T-helper 1 cell (primary cell): ENCODE measurements at places on chromosomes 3 and 15.
A peak's percentile ranks its signal among the peaks of the same experiment; 100 is the strongest.

GRCh38 chr15:39746176-39746575 lies 36.5 kb downstream of the FSIP1 start:
- DNase-seq: no peak

- DNase-seq: no peak
Observed at GRCh38 chr3:180747805-180748361, 68.6 kb upstream of the CCDC39 start.

GRCh38 chr15:66789029-66790025 lies 87.3 kb downstream of the SMAD6 start:
- DNase-seq: no peak

- DNase-seq: no peak
Observed at GRCh38 chr3:128413413-128414205, 53.1 kb downstream of the DNAJB8 start.

- DNase-seq: no peak
Observed at GRCh38 chr3:150861851-150862250, 43.4 kb downstream of the MINDY4B start.

- no peak for DNase-seq
Observed at GRCh38 chr15:43210172-43210745, 10.6 kb downstream of the EPB42 start.

DNA sequence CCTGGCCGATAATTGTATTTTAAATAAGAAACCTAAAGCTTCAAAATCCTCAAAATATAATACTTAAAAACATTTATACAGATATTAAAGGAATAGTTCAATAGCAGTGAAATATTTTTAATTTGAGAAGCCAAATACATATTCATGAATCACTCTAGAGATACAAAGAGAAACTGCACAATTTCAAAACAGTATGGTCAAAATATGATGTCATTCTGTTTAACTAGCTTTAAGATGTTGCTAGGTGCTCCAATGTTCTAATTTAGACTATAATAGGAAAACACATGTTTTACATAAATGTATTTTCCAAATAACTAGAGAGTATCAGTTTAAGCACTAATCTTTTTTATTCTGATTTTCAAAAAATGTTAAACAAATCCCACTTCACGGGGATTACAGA lies 10.3 kb upstream of the NRROS start:
- DNase-seq: no peak

- no peak for DNase-seq
Observed at GRCh38 chr15:70636540-70637165, 126.7 kb downstream of the UACA start.

- DNase-seq: no peak
Observed at GRCh38 chr3:18791752-18792151, 356.6 kb upstream of the KCNH8 start.

GRCh38 chr3:101873619-101874018 lies 24.3 kb downstream of the NFKBIZ start:
- DNase-seq: no peak

DNA sequence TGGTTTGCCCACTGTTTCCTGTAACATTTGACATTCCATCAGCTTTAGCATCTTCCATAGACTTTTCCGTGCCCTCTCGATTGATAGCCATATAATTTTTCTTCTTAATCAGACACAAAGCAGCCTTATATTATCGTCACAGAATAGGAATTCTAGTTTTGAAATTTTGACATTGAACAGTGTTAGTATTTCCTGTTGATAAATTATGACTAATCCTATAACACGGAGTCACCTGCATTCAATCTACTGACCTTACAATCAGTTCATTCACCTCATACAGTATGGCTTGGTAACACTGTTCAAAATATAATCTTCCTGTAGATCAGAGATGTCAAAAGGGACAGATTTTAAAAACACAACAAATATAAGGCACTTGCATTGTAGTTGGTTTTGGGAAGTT lies 423.7 kb downstream of the C3orf38 start:
- no peak for DNase-seq

DNA sequence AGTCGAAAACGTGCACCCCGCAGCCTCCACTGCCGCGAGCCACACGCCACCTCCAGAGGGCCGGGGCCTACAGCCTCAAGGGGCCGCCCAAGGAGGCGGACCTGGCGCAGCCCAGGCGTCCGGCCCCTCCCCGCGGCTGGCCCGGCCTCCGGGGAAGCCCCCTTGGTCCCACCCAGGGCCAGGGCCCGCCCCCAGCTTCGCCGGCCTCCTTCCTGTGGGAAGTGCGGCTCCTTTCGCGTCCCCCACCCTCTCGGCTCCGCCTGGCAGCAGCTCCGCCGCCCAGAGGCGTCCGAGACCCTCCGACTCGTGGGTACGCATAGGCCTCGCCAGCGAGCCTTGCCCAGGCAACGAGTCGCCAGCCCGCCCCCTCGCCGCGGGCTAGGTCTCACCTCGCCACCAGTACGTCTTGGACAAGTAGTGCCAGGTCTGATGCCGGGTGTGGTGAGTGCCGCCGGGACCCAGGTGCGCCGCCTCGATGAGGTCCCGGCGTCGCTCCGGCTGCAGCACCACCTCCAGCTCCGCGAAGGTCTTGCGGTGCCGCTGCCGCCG lies 642 bp downstream of the ZBTB11 start:
- peak; percentile 97 for DNase-seq

DNA sequence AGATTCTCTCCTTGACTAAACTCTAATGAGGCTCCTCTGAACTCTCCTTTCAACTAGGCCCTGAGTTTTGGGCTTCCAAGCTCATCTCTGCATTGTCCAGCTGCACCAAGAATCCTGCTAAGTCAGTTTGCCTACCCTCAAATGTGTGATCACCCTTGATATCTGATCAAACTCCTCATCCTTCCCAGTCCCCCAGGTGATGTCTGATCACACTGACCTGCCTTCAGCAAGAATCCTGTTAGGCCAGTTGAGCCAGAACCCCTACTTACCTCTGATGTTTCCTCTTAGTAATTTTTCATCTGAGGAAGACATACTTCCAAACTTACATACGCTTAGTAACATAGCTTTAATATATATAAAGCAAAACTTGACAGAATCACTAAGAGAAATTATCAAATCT lies 28.8 kb downstream of the SUMF1 start:
- DNase-seq: no peak
